ENCODE measurements at places on chromosomes 2 and 18.

- DNase-seq = no peak
Measured at GRCh38 chr2:241009601-241010530, 11.4 kb downstream of the SNED1 start.

GRCh38 chr2:64737547-64737946 lies 83.8 kb upstream of the SERTAD2 start:
- DNase-seq = no peak

GRCh38 chr18:26854292-26854881 lies 11.1 kb downstream of the AQP4 start:
- no peak for DNase-seq

DNA sequence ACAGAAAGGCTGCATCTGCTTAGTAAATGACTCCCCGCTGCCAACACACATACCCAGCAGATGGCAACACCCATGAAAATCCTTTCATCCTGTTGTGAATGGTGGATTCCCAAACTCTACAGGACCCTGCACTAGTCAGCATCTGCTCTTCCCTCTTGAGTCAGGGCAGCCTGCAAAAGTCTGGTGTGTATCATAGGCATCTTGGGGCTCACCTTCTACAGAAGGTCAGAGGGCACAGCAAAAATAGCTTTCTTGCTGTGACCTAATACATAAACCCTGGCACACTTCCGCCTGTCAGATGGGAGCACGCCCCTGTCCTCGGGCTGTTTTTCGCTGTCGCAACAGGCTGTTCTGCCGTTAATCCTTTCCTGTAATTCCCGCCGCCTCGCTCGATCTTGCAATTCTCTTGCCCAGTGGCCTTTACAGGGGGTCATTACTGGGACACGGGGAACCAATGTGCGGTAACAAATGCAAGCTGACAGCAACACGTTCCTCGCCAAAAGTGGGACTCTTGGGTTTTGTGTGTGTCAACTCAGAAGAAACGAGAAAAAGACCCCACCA lies 19.9 kb upstream of the SCYGR1 start:
- DNase-seq = no peak

GRCh38 chr2:46025081-46025480 lies 272.1 kb upstream of the EPAS1 start:
- DNase-seq = no peak

DNA sequence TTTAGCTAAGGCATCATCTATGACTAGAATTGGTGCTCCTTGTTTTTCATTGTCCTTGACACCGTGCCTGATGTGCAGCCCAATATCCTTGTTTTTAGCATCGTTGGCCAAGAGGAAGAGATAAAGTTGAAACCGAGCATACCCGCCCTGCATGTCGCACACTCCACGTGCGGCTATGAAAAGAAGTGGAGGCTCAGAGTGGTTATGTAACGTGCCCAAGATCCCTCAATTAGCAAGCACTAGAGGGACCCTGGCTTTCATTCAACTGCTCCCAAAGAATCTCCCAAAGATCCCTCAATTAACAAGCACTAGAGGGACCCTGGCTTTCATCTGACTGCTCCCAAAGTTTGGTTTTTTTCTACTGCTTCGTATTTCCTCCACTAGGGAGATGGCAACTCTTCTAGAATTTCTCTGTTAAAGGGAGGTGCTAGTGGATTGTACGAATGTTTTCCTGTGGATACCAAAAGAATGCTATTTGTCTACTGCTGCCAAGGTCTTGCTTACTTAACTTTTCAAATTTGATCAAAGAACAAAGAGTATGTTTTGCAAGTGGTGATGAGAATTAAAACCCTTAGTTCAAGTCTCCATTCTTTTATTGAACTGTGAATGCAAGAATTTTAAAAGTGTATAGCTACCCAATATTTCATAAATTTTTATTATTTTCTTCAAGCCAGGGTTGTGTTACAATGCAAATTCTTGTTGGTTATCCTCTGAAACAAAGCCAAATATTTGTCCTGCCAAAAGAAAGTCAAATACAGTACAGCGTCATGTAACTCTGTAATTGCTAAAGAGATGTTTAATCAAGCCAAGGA lies 92.1 kb downstream of the AOX1 start:
- DNase-seq = no peak

- no peak for DNase-seq
Measured at GRCh38 chr2:119486196-119486827, 38.0 kb downstream of the SCTR start.

DNA sequence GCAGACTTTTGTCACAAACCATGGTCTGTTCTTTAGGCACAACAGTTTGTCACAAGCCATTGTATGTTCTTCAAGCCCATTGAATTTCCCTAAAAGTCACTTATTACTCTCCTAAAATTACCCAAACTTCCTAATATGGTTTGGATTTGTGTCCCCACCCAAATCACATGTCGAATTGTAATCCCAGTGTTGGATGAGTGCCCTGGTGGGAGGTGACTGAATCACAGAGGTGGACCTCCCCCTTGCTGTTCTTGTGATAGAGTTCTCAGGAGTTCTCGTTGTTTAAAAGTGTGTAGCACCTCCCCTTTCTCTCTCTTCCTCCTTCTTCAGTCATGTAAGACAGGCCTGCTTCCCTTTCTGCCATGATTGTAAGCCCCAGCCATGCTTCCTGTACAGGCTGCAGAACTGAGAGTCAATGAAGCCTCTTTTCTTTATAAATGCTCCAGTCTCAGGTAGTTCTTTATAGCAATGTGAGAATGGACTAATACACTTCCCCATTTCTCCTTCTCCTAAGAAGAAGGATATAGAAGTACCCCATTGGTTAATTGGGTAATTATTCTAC lies 11.2 kb upstream of the GYPC start:
- DNase-seq = no peak

DNA sequence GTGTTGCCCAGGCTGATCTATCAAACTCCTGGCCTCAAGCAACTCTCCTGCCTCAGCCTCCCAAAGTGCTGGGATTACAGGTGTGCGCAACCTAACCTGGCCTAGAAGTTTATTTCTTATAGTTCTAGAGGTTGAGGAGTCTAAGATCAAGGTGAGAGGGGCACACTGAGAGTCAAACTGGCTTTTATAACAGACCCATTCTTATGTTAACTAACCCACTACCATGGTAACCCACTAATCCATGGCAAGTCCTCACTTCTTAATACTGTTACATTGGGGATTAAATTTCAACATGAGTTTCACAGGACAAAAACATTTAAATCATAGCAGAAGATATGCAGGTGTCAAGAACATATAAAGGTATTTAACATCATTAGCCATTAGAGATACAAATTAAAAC lies 50.6 kb downstream of the MDH1 start:
- DNase-seq = no peak

- no peak for DNase-seq
Measured at GRCh38 chr2:53903011-53903410, 43.2 kb upstream of the GPR75 start.

Measured in stimulated activated CD4-positive, alpha-beta T cell treated with anti-CD3 and anti-CD28 coated beads, Interleukin-4, amount 100 ng/mL, for 48 hours (primary cell).